ENCODE measurements at places on chromosomes 12 and 14. TPM values are rescaled to one million over a fixed set of nuclear protein-coding genes. Genes with fewer than 3 reads are reported as not detected.

The DHRS2 gene
- total RNA-seq: not detected

The FAM222A gene
- total RNA-seq: 2.7 TPM

The CISTR gene
- total RNA-seq: not detected

DNA sequence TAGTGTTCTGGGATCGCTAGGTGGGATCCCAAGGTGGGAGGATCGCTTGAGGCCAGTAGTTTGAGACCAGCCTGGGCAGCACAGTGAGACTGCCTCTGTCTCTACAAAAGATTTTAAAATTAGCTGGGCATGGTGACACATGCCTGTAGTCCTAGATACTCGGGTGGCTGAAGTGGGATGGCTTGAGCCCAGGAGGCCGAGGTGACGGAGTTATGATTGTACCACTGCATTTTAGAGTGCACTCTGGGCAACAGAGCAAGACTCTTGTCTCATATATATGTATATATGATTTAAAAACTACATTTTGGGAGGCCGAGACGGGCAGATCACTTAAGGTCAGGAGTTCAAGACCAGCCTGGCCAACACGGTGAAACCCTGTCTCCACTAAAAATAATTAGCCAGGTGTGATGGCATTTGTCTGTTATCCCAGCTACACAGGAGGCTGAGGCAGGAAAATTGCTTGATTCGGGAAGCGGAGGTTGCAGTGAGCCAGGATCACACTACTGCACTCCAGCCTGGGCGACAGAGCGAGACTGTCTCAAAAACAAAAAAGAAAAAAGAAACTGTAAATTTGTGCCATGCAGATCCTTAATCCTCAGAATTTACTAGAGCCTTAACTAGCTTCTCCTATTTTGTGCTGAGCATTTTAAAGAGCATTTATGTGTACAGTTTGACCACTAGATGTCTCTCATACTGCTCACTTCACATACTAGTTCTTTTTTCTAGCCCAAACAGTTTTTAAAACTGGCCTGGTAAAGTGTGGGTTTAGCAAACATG, 114.8 kb downstream of the MON2 start:
- no peak for DNase-seq

GRCh38 chr14:99522025-99522401, 40.8 kb downstream of the CCNK start:
- no peak for DNase-seq
